ENCODE measurements at places on chromosomes 7 and 10. TPM values are rescaled to one million over a fixed set of nuclear protein-coding genes. Genes with fewer than 3 reads are reported as not detected.

DNA sequence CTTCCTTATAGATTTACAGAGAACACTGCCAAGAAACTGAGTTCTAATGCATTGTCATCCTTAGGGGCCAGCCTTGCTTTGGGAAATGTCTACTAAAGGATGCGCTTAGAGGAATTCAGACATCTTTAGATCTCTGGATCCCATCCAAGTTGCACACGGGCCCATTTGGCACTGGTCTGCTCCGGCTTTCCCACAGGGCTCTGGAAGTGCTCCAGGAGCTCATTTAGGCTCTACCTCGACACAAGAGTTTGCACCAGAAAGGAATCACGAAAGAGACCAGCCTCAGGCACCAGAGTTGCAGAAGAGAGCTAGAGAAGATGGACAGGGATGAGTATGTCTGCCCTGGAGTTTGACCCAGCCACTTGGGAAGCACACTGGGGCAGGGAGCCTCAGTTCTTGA, 150.1 kb upstream of the TMEM72 start:
- DNase-seq = no peak
- H3K27me3 ChIP-seq = no peaks in the 10 kb centered on the region
- no peak overlapping the region for H3K4me3 ChIP-seq
- H3K36me3 ChIP-seq = no peaks in the 10 kb centered on the region

ZNF804B gene
- total RNA-seq = not detected

GRCh38 chr7:20776214-20776911, 10.3 kb downstream of the SP8 start:
- H3K27me3 ChIP-seq = peaks cover 11% of the 10 kb centered on the region
- peaks cover 3% of the 10 kb centered on the region for H3K4me1 ChIP-seq
- no peak overlapping the region for H3K27ac ChIP-seq
- peak overlapping the region; percentile 75 for H3K4me3 ChIP-seq
- DNase-seq = peak; percentile 89

PLA2G12B gene
- total RNA-seq = not detected

DNA sequence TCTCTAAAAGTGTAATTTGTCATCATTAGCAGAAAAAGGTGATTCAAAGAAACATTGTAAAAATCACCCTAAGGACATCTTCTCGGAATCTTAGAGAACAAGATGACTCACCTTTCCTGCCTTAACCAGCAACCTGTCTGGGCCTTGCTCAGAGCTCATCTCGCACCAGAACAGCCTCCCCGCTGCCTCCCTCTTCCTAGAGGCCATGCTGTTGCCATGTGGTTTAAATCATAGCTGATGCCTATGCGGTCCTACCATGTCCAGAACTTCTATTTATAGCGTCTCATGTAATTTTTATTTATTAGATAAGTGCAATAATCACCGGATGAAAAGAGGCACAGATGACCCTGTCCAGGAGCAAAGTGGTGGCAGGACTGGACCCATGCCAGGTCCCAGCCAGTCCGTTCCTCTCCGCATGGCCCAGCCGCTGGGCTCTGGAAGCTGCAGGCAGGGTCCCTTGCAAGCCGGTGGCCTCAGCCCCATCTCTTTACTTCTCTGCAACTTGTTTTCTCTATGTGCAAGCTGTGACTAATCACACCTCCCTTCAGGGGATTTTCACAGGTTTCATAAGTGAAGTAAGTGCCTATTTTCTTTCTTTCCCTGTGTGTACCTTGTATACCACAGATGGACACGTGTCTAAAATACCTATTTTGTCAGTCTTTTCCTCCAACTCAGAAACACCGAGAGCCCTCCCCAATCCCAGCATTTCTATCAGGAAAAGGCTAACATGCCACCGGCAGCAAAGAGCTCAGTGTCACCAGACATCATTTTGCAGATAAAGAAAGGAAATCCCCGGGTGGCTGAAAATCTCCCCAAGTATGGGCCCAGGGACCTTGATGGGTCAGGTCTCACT, 27.1 kb downstream of the KLF6 start:
- H3K4me1 ChIP-seq = no peaks in the 10 kb centered on the region
- no peak overlapping the region for H3K4me3 ChIP-seq
- H3K36me3 ChIP-seq = no peaks in the 10 kb centered on the region

NEBL gene
- total RNA-seq = 20.4 TPM

TRIM50 gene
- not detected for total RNA-seq

GRCh38 chr10:62819141-62819920, 3.2 kb upstream of the EGR2 start:
- H3K4me1 ChIP-seq = no peaks in the 10 kb centered on the region
- H3K27ac ChIP-seq = no peak overlapping the region
- H3K27me3 ChIP-seq = peaks cover 21% of the 10 kb centered on the region
- no peaks in the 10 kb centered on the region for H3K36me3 ChIP-seq
- no peak for DNase-seq
- peak overlapping the region; percentile 22 for H3K4me3 ChIP-seq

DNA sequence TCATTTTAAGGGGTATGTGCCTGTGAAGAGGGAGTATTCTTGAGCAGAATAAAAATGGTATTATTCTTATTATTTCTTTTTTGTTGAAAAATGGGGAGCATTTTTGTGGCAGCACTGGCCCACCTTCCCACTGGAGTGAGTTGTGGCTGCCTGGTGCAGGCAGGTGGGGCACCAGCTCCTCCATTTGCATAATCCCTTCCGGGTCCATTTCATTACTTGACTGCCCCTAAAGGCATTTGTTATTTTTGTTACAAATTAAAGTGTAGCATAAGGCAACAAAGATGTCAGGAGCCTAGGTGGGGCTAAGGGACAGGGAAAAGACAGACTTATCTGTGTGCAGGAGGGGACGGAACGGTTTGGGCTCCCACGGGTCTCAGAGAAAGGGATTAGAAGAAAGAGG, 26.8 kb downstream of the GOLGA7B start:
- no peak overlapping the region for H3K27ac ChIP-seq
- H3K4me3 ChIP-seq = no peak overlapping the region
- no peak for DNase-seq
- H3K36me3 ChIP-seq = no peaks in the 10 kb centered on the region

CAPZA2 gene
- 131 TPM for total RNA-seq

- no peak for DNase-seq
- H3K4me3 ChIP-seq = no peak overlapping the region
Measured at GRCh38 chr7:3981281-3981680, 680.2 kb downstream of the SDK1 start.
